Hematopoietic multipotent progenitor cell treated with erythropoietin and hydrocortisone succinate and interleukin-3 and kit ligand, for 4 days (in vitro differentiated cells): ENCODE measurements at places on chromosomes 2 and 18.

GRCh38 chr2:228447266-228447915 is 265.9 kb upstream of the SPHKAP start:
- DNase-seq = no peak

DNA sequence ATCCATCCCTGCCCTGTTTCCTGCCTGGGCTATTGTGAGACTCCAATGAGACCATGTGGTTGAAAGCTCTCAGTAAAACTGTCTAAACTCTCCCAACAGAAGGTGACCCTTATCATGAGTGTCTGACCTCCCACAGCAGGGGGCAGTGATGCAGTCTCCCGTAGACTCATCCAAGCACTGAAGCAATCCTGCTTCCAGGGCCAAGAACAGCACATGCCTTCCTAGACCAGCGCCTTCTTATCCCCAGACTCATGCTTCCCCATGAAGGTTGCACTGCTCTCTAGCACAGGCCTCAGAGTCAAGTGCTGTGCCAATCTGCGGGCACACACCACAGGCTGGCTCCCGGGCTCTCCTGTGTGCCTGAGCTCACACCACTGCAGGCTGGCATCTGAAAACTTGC is 112.3 kb downstream of the TNS1 start:
- peak; percentile 53 for DNase-seq

DNA sequence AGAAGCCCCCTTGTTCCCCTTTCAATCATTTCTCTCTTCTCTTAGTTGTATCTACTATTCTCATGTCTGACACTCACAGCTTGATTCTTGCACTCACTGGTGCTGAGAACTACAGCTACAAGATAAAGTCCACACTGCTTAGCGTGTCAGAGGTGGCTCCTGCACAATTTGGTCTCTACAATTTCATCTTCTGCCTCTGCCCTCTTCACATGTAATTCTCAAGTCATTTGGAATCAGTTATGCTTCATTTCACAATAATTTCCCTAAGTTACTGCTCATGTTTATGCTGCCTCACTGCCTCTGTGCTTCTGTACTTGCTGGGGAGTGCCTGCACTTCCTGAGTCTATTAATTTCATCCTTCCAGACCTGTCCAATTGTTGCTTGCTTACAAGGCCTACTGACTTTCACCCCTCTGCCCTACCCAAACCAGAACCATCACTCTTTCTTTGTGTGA is 11.6 kb upstream of the NAB1 start:
- peak; percentile 20 for DNase-seq

DNA sequence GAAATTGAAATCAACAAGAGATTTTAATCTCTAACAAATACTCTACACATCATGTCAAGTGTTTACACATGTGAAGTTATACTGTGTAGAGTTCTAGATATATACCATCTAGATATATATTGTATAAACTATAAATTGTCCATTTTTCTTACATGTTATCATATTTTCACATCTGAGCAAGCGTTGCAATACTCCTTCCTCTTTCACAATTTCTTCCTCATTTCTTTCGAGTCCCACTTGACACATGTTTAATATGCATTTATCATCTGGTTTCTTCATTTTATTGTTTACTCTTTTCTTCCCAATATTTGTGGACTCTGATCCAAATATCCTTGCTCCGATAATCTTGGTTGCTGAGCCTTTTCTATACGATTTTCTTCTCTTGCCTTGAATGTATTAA is 50.2 kb downstream of the UNC80 start:
- peak; percentile 64 for DNase-seq

DNA sequence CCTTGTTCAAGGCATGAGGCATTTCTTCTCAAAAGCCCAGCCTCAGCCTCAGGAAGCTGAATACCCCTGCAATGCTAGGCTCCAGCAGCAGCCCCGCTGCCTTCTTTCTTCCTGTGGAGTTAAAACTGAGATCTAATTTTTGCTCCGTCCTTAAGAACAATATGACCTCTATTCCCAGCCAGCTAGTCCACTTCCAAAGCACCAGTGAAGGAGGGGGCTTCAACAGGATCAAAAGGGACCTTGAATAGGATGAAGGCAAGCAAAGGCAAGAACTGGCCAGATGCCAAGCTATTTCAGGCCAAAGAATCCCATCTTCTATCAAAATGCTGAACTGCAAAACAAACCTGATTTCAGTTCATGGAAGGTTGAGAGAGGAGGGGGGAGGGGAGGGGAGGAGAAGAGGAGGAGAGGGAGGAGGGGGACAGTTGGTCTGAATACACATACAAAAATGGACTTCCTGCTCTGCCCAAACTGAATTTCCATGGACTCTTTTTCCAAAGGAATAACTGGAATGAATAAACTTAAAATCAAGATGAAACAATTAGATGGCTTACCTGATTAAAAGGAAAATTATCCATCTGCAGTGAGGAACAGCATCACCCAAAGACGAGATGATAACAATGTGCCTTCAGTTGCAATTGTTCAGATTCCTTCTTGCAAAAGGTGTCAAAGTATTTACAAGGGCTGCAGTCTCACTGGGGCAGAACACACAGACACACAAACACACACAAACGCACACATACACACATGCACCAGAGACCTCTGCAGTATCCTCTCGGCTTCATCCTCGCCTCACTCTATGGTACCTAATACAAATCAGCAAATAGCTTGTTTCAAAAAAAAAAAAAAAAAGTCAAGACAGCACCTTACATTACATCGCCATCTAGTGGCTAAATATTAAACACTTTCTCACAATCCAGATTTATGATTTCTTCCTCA is at the start of gene SCN1A:
TSS of gene SCN1A (minus strand) at position 804 of the 939 bp plus-strand sequence. CDS start 54,399 bp downstream, outside the sequence.
- peak; percentile 76 for DNase-seq

GRCh38 chr2:101518578-101519492 is 43.9 kb upstream of the RFX8 start:
- DNase-seq = peak; percentile 23
